ENCODE measurements at places on chromosomes 2 and 18.

GRCh38 chr2:128233790-128234395, 84.8 kb downstream of the HS6ST1 start:
- no peak for DNase-seq

GRCh38 chr2:240701091-240701735, 9.5 kb downstream of the AQP12A start:
- no peak for DNase-seq

DNA sequence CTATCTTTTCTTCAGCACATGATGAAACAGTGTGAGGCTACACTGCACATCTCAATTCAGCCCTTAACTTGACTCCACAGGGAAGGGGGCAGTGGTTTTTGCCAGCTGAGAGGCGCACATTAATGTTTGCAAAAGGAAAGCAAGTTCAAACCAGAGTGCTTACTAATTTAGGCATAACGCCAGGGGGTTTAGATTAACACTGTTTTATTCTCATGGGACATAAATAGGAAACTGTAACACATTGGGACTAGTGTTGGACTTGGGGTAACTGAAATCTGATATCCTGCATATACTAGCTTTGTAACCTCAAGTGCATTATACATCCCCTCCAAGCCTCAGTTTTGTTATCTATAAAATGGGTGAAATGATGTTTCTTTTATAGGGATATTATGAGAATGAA, 821.2 kb upstream of the ID2 start:
- DNase-seq, result peak; percentile 55

- no peak for DNase-seq
These were observed 3.9 kb upstream of the MATN3 start for GRCh38 chr2:20016346-20016745.

DNA sequence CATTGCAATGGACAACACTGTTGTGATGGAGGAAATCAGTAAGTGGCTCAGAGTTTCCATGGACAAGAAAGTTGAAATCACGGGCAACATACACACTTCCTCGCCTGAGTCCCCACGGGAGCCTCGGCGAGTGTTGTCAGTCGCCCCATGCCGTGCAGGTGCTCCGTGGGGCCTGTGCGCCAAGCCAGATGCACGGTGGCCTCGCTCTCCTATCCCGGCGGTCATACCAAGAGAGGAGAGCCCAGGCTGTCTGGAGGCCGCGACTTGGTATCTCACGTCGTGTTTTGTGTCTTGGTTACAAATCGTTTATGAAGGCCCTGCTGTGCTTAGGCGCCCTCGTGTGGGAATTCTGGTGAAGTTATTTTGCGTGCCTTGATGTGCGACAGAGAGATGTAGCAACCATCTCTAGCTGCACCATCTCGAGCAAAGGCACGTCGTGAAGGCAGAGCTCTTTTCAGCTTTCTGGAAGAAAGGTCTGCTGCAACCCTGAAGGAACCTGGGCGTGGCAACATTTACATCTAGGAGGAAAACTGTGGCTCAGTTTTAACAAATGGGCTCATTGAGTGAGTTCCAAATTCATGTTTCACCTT, 21.8 kb downstream of the ATG4B start:
- peak; percentile 73 for DNase-seq

- peak; percentile 46 for DNase-seq
These were observed 1.0 kb downstream of the IRS1 start for GRCh38 chr2:226798422-226799210.

DNA sequence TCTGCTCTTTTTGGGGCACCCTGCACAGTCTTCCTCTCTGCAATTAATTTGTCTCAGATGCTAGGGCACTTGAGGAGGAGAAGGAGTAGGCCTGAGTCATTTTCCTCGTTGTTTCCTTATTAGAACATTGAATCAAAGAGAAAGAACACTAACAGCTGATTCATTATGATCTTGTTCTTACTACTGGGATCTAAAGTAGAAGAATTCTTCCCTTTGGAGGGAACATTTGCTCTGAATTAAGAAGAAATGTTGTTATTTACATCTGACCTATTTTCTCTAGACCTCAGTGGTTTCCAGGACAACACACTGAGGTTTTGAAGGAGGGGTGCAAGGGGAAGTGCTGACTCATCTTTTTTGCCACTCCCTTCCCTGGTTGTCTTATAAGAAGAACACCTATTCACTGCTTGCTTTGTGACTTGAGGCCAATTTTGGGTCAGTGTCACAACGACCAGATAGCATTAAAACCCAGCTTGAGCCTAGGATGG, 24.3 kb upstream of the STAT1 start:
- DNase-seq, result peak; percentile 80

- no peak for DNase-seq
These were observed 2.1 kb downstream of the ARID5A start for GRCh38 chr2:96538487-96539214.

DNA sequence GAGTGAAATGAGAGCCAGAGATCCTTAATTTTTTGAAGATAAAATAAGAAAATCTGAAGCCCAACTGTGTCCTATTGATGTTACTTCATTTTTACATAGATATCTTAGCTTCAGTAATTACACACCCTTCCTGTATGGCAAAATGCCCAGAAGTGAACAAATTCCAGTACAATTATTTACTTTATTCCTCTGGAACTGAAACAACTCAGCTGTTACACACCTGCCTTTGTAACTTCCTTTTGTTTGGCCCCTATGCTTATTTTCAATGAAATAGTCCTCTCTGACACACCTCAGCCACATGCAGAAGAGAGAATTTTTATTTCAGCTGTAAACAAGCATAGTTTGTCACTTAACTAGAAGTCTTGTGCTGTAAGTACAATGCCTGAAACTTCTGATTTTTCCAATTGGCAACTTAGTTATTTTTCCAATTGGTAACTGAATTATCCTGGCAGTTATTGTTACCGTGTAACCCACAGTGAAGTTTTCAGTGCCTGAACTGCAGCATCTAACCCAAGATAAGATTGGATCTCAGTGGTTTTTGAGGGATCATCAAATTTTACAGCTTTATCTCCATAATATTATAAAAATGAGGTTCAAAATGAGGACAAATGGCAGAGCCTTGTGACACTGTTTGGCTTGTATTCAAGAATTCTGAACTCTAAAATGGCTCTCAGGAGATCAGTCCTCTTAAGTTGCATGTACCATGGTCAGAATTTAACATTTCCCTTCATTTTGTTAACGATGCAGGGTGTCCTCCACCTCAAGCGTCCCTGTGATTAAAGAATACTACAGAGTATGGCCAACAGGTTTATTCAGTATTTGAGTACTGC, 82.6 kb downstream of the PKP4 start:
- DNase-seq, result peak; percentile 69

- no peak for DNase-seq
These were observed 64.3 kb downstream of the EDAR start for GRCh38 chr2:108924580-108925251.
